ENCODE measurements at places on chromosomes 3 and 15.

DNA sequence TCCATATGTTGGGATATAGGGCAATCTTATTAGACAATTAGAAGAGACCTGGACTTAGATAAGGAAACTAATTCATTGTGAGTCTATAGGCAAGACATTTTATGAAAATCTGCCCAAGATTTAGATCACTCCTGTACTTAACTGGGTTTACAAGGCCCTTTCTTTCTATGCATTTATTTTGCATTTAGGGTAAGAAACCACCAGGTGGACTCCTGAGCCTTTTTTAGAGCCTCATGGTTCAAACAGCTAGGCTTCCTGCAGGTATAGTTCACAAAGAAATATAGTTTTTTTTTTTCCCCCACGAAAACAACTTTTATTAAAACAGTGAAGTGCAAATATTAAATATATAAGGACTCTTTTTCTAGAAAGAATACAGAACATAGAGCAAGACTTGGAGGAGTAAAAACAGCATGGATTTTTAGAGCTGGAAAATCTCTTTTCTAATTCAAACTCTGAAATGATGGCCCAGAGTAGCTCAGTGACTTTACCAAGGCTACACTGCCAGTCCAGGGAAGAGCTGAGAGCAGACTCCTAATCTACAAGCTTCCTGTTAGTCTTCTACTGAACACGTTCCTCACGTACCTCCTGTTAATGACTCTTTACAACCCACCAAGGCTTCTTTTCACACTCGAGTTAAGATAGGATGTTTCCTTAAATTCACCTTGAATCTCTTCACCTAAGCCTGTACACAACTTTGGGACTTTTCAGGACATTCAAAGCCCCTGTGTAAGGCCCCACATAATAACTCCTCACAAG is 400.9 kb upstream of the ATP11B start:
- no peak for DNase-seq

- no peak for DNase-seq
Measured at GRCh38 chr15:64136347-64136746, 15.2 kb upstream of the SNX22 start.

- no peak for DNase-seq
Measured at GRCh38 chr15:90901175-90902039, 1.7 kb upstream of the MAN2A2 start.

DNA sequence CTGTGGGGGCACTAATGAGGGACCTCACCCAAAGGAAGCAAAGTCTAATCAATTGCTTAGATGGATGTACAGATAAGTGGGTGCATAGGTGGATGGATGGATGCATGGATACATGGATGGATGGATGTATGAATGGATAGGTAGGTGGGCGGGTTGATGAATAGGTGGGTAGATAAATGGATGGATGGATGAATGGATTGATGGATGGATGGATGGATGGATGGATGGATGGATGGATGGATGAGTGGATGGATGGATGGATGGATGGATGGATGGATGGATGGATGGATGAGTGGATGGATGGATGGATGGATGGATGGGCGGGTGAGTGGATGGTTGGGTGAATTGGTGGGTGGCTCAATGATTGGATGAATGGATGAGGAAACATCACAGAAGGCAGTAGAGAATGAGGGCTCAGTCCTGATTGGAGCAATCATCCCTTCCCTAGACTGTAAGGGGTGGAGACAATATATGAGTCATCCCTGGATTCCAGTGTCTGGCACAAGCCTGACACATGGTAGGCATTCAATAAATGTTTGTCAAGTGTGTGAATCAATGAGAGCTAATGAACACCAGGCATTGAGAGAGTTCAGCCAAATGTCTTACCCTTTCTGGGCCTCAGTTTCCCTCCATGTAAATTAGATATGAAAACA is 40.4 kb upstream of the PXYLP1 start:
- DNase-seq = no peak

DNA sequence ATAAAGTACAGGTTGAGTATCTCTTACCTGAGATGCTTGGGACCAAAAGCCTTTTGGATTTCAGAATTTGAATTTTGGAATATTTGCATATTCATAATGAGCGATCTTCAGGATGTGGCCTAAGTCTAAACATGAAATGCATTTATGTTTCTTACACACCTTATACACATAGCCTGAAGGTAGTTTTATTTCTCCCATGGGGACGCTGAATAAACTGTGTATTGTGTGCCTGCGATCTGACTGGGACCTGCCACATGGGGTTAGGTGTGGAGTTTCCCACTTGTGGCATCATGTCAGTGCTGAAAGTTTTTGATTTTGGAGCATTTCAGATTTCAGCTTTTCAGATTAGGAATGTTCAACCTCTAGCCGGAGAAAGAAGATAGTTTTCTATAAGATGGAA is 35.5 kb downstream of the UBE2E2 start:
- DNase-seq = no peak

DNA sequence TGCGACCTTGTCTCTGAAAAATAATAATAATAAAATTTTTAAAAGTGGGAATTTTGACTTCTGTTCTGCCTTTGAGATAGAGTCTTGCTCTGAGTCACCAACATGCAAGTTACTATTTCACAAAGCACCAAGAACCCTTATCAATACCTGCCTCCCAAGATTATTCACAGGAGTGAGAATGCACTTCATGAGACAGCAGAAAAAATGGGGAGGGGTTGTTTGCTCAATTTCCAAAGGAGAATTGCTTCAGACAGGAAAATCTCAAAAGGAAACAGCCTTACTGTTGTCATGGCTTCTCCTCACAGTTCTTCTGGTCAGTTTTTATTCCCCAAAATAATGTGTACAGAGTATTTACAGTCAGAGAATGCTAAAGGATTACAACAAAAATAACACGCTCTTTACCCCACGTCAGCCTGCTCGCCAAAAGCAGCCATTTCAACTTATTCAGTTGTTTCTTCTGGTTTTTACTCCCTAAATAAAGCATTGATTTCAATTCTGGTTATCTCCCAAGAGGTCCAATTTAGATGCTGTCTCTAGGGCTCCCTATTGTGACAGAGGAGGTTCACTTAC is 89.0 kb downstream of the PPCDC start:
- DNase-seq = no peak

All from activated CD4-positive, CD25-positive, alpha-beta regulatory T cell (primary cell).